Activated T-helper 1 cell treated with Interleukin-2 at 50 U/mL for 16 hours (primary cell): ENCODE measurements at places on chromosomes 1 and 21.

GRCh38 chr1:156625436-156626078 is 6.3 kb downstream of the HAPLN2 start:
- DNase-seq: peak; percentile 53

DNA sequence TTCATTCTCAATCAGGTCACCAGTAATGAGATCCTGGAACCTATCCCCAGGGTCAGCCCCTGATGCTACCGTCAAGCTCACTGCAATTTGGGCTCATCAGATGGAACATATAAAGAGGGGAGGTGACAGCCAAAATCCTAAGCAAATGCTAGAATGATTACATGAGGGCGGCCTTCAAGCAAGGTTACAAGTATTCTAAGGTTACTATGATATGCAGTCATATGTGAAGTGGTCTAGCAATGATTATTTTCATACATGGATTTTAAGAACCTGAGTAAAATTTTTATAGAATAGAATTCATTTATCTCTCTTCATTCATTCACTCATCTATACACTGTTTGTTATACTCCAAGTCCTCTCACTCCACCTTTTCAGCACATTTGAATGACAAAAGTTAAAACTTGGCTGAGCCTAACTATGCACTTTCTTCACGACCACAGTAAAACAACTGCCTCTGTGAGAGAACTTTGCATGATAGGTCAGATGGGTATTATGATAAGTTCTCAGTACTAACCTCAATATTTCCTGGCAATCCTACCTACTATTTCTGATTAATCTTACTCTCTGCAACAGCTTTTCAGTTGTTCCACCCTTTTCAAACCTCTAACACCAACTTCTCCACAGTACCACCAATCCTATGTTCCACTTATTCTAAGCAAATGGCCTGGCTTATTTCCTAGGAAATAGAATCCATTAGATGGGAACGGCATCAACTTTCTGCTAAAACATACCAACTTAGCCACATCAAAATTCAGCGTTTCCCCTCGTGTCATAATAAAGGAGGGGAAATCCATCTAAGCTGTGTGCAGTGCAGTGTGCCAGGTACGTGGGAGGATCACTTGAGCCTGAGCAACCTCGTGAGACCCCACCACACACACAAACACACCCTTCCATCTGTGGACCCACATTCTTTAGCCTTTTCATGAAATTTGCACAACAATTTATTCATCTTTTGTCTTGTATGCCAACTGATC is 32.0 kb downstream of the LHX9 start:
- no peak for DNase-seq

DNA sequence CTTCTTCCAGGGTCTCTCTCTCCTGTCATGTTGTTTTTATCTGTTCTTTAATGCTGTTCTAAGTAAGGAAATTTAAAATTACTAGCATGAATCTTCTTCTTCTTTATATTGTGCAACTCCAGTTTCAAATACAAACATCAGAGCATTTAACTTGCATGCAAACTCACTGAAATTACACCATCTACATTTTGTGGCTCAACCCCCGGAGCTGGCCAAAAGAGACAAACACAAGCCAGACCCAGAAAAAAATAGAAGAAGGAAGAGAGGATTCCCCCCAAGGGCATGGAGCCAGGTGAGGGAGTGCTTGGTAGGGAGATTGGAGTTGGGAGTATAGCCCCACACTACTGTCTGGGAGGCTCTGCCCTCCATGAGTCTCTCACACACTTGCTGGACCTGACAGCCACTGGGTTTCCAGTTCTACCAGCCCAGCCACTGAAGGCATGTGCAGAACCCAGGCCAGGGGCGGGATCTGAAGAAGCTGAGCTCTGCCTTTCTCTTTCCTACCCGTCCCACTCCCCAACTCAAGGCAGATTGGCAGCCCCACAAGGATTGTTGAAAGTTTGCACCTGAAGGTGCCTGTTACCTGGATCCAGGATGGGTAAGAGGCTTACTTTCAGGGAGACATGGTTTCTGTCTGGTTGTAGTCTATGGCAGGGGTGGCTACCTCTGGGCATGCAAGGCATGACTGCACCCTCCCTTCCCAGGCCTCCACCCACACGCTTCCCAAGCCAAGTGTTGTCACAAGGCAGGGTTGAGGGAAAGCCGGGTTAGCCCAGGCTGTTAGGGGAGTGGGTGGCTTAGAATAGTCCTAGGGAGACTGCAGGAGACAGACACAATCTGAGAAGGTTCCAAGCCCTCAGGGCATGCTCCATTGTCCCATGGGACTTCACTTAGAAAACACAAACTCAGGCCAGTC is 297.2 kb downstream of the TGFB2 start:
- no peak for DNase-seq

DNA sequence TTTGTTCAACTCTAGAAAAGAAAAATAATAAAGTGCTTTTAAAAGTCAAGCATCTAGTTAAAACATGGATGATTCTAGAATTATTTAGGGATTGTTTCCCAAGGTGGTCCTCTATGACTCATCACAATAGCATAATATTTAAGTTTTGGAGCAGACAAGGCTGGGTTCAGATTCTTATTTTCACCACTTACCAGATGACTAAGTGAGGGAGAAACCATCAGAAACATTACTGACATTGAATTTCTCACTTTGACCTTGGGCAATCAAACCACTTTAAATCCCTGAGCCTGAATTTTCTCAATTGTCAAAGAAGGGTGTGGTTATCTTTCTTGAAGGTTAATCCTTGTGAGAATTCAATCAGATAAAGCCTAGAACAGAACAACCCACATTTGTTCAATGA is 102.5 kb upstream of the PTGFR start:
- no peak for DNase-seq

GRCh38 chr1:203544978-203545816 is 51.2 kb downstream of the OPTC start:
- no peak for DNase-seq

DNA sequence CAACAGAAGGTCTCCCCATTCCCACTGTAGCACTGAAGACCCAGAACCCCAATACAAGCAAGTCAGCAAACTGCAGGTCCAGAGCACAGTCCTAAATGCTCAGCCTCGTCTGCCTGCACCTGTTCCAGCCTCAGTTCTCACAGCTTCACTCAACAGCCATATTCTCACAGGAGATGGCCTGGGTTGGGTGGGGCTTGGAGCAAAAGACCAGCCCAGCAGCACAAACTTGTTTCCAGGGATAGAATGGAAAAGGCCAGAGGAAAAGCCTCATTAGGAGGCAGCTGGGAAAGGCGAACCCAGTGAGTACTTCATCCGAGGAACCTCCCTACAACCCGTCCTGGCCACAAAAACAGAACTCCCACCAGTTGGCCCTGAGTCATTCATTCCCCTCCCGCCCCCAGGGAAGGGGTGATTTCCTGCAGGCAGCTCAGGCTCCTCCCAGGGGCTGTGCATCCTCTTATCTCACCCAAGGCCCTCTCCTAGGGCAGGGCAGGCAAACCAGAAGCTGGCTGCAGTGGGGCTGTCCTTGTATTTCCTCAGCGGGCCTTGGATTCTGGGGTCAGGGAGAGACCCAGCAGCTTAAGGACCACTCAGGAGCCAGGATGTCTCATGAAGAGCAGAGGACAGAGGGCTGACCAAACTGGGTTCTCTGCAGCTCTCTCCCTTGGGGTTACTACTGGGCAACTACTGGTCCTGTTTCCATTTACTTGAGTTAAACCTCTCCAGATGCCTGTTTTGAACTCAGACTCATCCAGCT is 7.4 kb upstream of the MPL start:
- DNase-seq: no peak

- DNase-seq: no peak
Measured at GRCh38 chr1:229689904-229690303, 63.9 kb downstream of the URB2 start.

DNA sequence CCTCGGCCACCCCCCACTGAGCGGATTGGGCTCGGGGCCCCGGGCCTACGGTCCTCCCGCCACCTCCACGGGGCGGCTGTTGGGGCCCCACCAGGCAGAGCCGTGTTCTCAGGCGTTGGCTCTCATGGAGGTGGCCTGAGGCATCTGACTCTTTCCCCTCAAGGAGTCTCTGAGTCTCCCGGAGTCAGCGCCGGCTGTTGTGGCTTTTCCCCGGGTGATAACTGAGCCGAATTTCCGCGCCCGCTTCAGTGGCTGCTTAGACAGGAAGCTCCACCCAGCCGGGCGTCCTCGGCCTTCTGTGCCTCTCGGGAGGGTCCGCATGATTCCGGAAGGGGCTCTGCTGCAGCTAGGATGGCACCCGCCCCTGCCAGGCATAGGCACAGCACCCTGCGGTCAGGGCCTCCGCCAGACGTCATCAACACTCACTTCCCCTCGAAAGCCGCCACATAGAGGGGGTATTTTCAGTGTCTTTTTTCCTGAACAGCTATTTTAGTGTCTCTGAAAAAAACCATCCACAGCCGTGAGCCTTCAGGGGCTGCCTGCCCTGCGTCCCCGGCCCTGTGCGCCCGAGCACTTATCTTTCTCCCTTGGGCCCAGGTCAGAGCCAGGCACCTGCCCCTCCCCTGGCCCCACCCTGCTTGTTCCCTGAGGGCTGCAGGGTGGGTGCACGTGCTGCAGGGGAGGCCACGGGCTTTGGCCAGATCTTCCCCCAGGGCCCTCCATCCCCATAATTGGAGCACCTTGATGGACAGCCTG is 72.9 kb downstream of the SKI start:
- peak; percentile 89 for DNase-seq

GRCh38 chr1:203136409-203137042 is 9.0 kb downstream of the ADORA1 start:
- DNase-seq: no peak
